ENCODE measurements at places on chromosomes 7 and 10. TPM values are rescaled to one million over a fixed set of nuclear protein-coding genes. Genes with fewer than 3 reads are reported as not detected.

VAX1 gene
- not detected for polyA plus RNA-seq

- peak; percentile 38 for DNase-seq
Observed at GRCh38 chr10:104209575-104210198, 22.5 kb downstream of the CFAP43 start.

FAM25A gene
- not detected for polyA plus RNA-seq

GDF10 gene
- polyA plus RNA-seq: 3.0 TPM

GRCh38 chr10:68955832-68956532, at the start of gene DDX21:
Gene DDX21, plus strand, starts transcription at chr10:68956170. Its CDS starts 56 bp downstream, at chr10:68956226.
- DNase-seq: peak; percentile 95

GRCh38 chr7:66549466-66549865, 79.2 kb upstream of the KCTD7 start:
- DNase-seq: no peak

DNA sequence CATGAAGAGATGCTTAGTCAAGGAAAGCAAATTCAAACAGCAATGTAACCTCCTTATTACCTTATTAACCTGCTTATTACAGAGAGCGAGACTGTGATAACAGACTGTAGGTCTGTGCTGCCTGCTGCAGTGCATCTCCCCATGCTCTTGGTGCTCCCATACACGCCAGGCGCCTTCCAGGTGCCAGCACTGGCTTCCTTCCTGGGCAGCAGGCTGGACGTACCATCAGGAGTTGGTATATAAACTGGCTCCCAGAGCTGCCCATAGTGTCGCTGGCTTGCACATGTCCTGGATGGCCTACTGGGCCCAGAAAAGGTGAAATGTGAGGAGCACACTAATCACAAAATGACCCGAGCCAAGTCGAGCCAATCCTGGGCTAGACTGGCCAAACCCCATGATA, 13.5 kb downstream of the ATP6V0E2 start:
- no peak for DNase-seq

LLCFC1 gene
- 0.22 TPM for polyA plus RNA-seq

CEP41 gene
- polyA plus RNA-seq: 3.7 TPM

HOXA11 gene
- not detected for polyA plus RNA-seq

- DNase-seq: no peak
Observed at GRCh38 chr7:3217166-3217565, 83.9 kb upstream of the SDK1 start.

DNA sequence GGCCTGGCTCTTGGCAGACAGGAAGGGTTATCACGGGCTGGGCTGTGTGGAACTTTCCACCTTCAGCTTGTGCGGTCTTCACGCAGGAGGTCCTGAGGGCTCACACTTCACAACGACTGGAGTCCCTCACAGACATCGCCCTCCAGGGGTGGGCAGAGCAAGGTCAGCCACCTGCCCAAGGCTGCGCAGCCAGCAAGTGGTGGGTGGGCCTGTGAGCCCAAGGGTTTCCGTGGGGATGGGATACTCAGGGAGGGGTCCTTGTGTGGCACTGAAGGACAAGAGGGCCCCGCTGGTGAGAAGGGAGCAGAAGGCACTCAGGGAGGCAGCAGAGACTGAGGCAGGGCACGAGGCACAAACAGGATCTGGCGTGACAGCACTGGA, 22.0 kb downstream of the PDIA4 start:
- no peak for DNase-seq

- DNase-seq: peak; percentile 90
Observed at GRCh38 chr10:110076559-110077318, 69.0 kb downstream of the ADD3 start.

GHRHR gene
- 0.77 TPM for polyA plus RNA-seq

MYO3A gene
- 0.14 TPM for polyA plus RNA-seq

ABCB1 gene
- 1.5 TPM for polyA plus RNA-seq
